ENCODE measurements at places on chromosomes 6 and 20.

- no peak for DNase-seq
Measured at GRCh38 chr6:63448229-63448628, 124.1 kb upstream of the LOC128125822 start.

- DNase-seq = no peak
Measured at GRCh38 chr6:82690283-82690682, 326.7 kb downstream of the TPBG start.

DNA sequence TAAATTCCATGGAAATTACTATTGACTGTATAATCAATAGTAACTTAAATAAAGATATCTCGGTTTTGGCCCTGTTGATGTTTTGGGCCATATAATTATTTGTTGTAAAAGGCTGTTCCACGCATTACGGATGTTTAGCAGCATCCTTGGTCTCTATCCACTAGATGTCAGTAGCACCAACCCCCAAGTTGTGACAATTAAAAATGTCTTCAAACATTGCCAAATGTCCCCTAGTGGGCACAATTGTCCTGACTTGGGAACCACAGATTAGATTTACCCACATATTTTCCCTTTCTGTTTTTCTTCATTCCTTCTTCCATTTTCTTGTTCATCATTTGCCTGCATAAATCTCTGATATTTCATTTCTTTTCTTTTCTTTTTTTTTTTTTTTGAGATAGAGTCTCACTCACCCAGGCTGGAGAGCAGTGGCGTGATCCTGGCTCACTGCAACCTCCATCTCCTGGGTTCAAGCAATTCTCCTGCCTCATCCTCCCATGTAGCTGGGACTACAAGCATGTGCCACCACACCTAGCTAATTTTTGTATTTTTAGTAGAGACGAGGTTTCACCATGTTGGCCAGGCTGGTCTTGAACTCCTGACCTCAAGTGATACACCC lies 13.6 kb upstream of the WFDC8 start:
- no peak for DNase-seq

DNA sequence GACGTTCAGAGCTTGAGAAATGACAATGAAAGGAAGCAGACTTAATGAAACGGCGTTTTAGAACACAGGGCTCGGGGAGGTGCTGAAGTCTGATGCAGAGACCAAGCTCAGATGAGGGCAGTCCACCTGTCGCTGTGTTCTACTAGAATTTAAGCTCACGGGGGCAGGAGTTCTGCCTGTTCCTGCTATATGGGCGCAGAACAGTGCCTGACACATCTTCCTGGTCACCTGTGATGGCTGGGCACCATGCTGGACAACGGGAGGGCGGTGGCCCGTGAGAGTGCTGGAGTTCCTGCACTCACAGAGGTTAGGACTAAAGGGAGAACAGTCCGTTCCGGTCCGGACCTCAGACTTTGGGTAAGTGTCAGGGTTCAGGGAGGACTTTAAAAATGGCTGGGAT lies 130.6 kb downstream of the ERMARD start:
- peak; percentile 59 for DNase-seq

DNA sequence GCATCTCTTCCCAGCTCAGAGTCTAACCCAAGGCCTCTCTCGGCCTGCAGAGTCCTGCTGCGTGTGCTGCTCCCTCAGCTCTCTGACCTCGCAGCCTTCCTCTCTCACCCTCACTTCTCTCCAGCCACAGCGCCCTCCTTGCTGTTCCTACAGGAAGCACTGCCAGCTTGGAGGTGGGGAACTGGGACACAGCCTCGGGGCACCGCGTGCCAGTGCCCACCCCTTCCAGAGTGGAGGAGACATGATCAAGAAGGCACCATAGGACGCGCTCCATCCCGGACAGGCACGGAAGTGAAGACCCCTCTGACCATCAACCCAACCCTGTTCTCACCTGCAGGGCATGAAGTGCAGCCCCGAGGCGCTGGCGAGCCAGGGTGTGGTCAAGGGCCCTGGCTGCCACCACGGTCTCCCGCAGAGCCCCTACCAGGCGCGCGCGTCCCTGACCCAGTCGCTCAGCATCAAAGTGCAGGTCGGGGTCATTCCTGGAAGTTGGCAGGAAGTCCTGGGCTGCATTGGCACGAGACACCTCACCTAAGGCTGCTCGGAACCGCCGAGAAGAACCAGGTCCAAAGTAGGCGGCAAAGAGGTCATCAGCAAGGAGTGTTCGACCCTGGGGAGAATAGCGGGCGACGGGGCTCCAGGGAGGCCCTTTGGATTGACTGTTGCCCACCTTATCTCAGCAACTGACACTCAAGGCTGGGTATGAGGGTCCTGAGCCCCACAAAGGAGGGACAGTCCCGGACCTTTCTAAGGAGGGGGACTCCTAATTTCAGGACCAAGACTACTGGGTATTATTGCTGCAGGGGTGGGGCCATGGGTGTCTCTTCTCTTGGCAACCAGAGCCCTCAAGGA lies 1.3 kb downstream of the VWA7 start:
- no peak for DNase-seq

DNA sequence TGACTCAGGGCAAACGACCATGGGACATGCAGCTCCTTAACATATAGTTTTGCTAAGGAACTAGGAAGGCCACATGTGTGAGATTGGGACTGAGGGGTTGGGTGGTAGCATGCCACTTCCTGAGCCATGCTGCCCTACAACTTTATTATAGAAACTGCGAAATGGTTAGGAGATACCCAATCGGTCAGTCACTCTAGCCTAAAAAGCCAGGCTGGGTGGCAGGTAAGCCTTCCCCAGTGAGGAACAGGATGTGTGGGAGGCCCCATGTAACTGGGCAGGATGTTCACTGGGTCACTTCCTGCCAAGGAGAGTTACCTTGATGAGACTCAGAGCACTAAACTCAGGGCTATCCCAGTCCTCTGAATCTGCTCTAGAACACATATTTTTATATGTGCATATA lies 123.5 kb downstream of the MAP3K7 start:
- DNase-seq = no peak

- DNase-seq = no peak
Measured at GRCh38 chr6:137968901-137969300, 101.8 kb downstream of the TNFAIP3 start.

DNA sequence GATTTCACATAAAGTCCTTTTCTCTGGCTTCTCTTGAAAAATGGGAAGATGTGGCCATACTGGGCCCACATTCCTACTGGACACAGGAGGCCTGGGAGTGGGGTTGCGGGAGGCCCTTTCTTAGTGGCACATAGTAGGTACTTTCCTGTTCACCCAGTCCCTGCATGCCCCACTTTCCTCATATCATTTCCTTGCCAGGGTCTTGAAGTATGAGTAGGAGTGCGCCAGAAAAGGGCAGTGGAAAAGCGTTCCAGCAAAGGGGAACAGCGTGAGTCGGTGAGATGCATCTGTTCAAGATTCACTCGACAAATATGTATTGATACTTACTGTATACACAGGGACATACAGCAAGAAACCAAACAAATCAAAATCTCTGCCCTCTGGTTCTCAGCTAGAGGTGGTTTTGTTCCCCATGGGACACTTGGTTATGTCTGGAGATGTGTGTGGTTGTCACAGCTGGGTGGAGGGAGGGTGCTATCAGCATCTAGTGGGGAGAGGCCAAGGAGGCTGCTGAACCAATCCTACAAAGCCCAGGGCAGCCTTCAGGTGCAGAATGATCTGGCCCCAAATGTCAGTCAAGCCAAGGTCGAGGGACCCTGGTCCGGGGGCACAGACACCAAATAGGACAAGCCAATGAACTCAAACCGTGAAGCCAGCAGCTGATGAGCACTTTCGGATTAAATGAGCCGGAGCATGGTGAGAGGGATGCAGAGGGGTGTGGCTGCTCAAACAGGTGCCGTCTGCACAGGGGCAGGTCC lies 151.4 kb downstream of the CEBPB start:
- no peak for DNase-seq

DNA sequence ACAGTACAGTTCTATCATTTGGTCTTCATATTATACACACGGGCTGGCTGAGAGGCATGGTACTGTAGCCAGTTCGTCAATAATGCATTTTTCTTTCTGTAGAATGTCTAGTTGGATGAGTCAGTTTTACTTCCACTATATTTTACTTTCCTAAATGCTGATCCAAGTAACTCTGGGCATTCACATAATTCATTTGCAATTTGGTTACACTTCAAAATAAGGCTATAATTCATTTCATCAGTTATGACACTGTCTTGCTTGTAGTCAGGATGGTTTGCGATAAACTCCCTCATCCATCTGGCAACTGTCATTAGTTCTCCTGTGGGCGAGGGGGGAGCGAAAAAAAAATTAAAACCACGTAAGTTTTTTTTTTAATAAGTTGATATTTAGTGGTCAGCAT lies 46.3 kb downstream of the GCLC start:
- DNase-seq = no peak

- DNase-seq = no peak
Measured at GRCh38 chr6:113392551-113393055, 464.5 kb upstream of the MARCKS start.

GRCh38 chr20:33359399-33360261 lies 41.7 kb downstream of the CDK5RAP1 start:
- DNase-seq = no peak

DNA sequence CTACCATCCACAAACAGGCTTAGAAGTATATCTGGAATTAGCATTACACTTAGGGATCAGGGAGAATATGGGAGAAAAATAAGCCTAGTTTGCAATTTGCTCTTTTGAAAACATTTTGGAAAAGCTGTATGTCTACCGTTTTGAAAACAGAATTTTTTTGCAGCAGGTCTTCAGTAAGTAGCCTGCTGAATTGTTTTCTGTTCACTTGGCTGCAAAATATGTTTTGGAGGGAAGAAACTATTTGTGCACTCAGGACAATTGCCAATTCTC lies 39.6 kb downstream of the ILRUN start:
- DNase-seq = no peak

- DNase-seq = peak; percentile 43
Measured at GRCh38 chr20:58549231-58550209, 34.3 kb upstream of the APCDD1L start.

- no peak for DNase-seq
Measured at GRCh38 chr6:99563056-99563723, 5.3 kb downstream of the CCNC start.

DNA sequence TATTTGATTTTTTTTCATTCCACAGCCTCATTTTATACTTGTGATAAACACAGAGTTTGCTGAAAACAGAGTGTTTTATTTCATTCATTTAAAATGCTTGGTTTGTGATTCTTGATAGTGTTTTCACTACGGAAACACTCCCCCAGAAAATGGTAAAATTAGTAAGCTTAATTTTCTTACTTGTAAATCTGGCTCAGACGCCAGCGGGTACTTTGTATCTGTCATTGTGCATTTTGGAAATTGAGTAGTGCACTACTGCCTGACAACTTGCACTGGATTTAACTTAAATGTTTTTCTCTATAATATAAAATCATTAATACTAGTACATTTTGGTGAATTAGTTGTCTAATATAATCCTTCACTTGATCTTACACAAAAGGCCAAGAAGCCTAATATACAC lies 37.0 kb upstream of the HINT3 start:
- DNase-seq = no peak

DNA sequence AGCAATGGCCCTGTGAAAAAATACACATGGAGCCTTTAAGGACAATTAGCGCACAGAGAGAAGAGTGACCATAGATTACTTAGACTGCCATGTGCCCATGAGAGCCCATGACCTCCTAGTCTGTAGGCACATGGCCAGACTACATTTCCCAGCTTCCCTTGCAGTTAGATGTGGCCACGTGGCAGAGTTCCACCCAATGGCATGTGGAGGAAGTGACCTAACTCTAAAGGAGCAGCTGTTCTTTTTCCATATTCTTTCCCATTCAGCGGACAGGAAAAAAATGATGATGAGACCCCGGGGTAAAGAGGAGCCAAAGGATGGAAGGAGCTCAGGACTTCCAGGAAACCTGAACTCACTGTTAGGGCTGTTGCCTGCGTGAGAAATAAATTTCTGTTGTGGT lies 116.6 kb downstream of the CBLN4 start:
- DNase-seq = no peak

GRCh38 chr6:31737315-31737990 lies 1.1 kb upstream of the CLIC1 start:
- no peak for DNase-seq

- no peak for DNase-seq
Measured at GRCh38 chr20:60408435-60408834, 450.2 kb downstream of the CDH26 start.

DNA sequence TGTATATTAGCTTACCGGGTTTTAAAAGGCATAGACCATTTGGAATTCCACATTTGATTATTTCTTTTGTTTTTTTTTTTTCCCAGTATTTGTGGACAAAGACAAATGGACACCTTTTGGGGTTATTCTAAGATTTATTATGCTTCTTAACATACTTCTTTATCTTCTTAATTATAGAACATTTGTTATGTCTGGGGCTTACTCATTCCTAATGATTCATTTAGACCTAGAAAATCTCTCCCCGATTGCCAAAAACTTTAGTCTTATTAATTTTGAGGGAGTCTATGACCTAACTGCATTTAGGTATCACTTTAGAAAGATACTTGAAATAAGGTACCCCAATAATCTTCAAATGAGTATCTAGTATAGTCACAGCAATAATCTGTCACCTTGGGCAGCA lies 170.7 kb upstream of the PREP start:
- DNase-seq = no peak

DNA sequence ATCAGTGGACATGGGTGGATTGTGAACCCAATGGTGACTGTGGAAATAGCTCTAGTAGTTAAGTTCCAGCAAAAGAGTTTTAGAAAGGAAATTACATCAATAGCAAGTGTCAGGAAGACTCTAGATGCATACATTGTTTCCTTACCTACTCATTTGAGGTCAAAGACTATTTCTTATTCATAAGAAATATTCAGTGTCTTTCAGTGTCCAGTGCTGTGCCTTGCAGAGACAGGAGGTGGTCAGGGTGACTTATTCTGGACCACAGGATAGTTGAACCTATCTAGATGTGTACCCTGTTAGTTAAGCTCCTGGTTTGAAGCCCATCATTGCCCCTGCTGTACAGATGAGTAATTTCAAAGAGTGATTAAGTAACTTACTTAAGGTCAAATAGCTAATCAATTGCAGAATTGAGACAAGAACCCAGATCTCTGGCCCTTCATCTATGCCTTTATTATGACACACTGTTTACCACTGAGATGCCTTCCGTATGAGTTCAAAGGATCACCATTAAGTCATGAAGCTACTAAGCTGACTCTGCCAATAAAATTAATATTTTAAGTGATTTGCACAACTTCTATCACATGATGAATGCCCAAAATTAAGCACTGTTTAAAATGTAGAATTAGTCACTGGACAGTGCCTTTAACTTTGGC lies 136.1 kb downstream of the PDSS2 start:
- DNase-seq = no peak

GRCh38 chr20:50320005-50320900 lies 129.6 kb downstream of the CEBPB start:
- no peak for DNase-seq

GRCh38 chr6:119966484-119966883 lies 616.9 kb upstream of the MAN1A1 start:
- no peak for DNase-seq

GRCh38 chr6:78492351-78493017 lies 374.9 kb upstream of the IRAK1BP1 start:
- no peak for DNase-seq
